ENCODE measurements at places on chromosomes 12 and 14. TPM values are rescaled to one million over a fixed set of nuclear protein-coding genes. Genes with fewer than 3 reads are reported as not detected.

RNASE4 gene
- total RNA-seq, result 11.1 TPM

CLECL1 gene
- total RNA-seq, result not detected

ESR2 gene
- 0.05 TPM for total RNA-seq

FIGNL2 gene
- not detected for total RNA-seq

ZNF385A gene
- 52.3 TPM for total RNA-seq

RHOJ gene
- total RNA-seq, result 0.21 TPM

KCNC2 gene
- total RNA-seq, result not detected

PRMT5 gene
- 63.0 TPM for total RNA-seq

TTC6 gene
- total RNA-seq, result 0.78 TPM

KRT71 gene
- not detected for total RNA-seq

ART4 gene
- not detected for total RNA-seq

FAM90A1 gene
- not detected for total RNA-seq

BHLHE41 gene
- 0.35 TPM for total RNA-seq

DAO gene
- total RNA-seq, result not detected

JDP2 gene
- 29.2 TPM for total RNA-seq

ASCL1 gene
- total RNA-seq, result not detected

PALS1 gene
- total RNA-seq, result 14.4 TPM

COX8C gene
- not detected for total RNA-seq

SLC8A3 gene
- not detected for total RNA-seq

RAD52 gene
- 7.0 TPM for total RNA-seq
